NCI-H446 treated with DMSO at 0.1 percent for 48 hours (cell line): ENCODE measurements at places on chromosomes 1 and 21.
A peak's percentile ranks its signal among the peaks of the same experiment; 100 is the strongest.

- no peak for DNase-seq
These were observed 81.4 kb downstream of the NENF start for GRCh38 chr1:212514056-212514614.

DNA sequence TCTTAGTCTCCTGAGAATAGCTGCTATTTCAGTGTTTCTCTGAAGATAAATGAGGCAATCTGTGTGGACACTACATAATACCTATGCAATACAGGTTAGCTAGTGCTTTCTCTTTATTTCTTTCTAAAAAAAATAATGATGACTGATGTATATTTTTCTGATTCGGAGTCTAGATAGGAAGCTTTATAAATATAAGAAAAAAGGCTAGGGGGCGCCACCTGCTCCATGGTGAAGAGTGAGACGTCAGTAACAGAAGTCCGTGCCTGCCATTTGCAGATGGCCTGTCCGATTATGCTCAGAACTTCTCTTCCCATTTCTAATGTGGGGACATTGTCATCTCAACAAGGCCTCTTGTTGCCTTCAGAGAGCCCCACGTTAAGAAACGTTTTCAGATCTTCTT, 26.4 kb downstream of the QSOX1 start:
- DNase-seq = no peak

- DNase-seq = no peak
These were observed 214.2 kb downstream of the SLC44A5 start for GRCh38 chr1:75396745-75397144.

DNA sequence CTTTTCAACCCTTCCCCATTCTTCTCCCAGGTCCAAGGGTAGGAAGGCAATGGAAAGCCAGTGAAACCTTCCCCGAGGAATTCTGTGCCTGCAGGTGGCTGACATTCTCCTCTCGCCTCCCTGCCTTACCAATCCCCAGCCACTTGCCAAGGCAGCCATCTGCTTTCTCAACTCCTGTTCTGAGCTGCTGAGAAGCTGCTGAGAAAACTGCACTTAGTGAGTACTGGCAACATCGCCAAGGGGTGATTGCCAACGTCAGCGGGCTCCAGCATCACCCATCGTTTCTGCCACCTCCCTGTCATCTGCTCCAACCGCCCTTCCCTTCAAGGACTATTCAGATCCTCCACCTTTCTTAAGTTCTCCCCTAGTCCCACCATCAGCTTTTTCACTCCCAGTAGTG, 106.0 kb downstream of the PTPRU start:
- DNase-seq = no peak

DNA sequence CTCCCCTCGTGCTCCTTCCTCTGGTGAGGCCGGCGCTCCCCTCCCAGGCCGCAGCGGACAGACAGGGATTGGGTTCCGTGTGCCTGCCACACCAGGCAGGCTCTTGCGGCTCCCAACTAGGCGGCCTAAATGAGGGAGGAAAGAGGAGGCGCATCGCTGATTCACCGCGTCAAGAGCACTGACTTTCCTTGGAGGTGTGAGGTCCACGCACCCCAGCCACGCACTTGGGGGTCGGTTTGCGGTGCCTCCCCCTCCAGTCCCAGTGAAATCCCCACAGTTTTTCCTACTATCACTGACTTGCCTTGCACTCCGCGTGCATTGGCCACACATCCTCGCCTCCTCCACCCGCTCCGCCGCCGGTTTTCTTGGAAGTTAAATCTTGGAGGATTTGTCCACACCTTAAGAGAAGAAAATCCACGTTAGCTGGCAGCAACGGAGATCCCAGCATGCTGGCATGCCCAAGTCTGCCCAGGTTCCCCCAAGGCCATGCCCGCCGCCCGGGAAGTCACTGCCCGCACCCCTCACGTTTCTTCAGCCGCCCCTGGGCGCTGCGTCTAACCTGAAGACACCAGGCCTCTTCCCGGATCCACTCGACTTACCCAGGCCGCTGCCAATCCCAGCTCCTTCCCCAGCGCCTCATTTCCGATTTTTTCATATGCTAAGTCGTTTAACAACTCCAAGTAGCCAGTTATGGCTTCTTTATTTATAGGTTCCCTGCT, 1.1 kb upstream of the FOXD3 start:
- no peak for DNase-seq

DNA sequence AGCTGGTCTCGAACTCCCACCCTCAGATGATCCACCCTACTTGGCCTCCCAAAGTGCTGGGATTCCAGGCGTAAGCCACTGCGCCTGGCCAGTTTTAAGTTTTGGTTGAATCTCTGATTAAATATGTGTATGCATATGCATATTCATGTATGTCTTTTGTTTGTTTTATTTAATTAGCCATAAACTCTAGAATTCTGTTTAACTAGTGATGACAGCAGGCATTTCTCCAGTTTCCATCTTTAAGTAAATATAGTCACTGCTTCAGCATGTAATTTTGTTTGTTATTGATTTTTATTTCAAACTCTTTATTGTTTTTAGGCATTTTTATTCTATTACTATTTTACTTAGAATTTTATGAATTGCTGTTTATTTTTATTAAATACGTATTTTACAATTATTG, 58.0 kb downstream of the NUF2 start:
- no peak for DNase-seq

GRCh38 chr1:180218806-180219765, 11.0 kb upstream of the LHX4 start:
- DNase-seq = no peak

- no peak for DNase-seq
These were observed 14.0 kb downstream of the TSEN15 start for GRCh38 chr1:184065559-184065958.

DNA sequence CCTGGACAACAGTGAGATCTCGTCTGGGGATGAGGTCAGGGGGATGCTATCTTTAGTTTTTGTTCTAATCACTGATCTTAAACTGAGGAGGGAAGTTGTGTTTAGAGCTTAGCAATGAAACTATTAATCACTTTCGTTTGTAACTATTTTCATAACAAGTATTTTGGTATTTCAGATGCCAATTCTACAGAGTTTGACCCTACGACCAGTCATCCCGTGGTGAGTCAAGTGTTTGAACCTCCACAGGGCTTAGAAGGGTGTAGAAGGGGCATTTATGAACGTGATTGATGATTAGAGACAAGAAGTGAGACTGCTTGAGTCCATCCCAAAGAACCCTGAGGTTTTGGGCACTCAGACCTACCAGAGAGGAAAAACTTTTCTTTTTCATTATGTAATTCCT, 15.6 kb downstream of the SLFNL1 start:
- DNase-seq = no peak

- DNase-seq = no peak
These were observed 8.3 kb downstream of the NFIA start for GRCh38 chr1:61090546-61091202.

DNA sequence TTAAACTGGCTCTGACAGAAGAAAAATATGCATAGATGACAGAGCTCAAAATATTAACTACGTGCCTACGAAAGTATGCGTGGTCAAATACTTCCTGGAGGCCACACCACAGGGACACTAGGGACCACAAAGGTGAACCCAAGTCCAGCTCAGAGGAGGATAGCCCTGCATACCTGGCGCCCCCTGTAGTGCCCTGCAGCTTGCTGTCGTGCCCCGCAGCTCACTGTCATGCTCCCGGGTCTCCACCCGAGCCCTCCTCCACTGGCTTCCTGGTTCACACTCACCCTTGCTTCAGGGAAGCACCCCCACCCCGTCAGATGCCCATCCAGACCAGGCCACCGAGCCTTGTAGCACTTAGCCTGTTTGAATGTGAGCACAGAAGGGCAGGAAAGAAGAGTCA, 16.7 kb upstream of the NADK start:
- no peak for DNase-seq

DNA sequence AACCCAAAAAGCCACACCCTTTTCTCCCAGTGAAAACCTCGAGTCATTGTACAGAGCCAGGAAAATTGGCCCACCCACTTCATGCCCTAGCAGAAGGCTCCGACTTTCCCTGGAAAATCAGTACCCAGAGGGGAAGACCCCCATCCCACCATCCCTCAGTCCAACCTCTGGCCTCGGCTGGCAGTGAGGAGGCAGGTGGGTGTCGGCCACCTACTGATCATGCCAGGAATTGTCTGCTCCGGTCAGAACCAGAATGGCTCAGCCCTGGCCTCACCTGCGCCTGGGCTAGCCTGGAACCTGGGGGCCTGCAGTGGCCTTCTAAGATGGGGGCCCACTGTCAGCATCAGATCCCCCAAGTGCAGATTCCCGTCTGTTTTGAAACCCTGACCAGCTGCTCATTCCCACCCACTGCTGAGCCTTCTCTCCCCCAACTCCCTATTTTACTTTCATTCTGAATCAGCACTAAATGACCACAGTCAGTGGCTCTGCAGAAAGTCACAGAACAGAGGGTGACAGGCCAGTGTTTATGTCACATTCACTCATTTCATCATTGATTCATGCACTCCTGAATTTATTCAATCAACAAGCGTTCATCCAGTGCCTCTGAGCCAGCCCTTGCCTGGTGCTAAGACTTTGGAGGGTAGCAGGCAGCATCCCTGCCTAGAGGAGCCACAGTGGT, 3.0 kb upstream of the S100A9 start:
- DNase-seq = no peak

DNA sequence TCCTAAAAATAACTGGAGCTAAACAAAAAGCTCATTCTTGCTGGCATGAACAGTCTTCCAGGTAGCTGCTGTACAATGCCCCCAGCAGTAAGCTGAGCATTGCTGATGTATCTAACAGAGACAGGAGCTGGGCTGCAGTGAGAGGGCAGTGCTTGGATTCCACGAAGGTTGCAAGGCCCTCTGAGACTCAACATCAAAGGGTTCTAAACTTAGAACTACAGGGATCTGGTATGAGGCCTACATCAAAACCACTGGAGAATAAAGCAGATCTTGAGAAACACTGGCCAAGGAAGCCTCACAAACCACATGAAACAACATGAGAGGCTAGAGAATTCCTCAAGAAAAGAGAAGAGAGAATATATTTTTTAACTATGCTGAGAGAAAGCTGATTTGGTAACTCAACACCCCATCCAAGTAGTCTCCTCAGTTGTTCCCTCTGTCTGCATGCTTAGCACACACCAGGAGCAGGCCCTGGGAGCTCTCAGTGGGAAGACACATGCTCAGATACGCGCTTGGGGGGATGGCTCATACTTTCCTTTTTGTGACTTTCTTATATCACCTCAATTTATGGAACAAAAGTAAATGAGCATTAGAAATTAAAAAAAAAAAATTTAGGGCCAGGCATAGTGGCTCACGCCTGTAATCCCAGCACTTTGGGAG, 27.7 kb downstream of the DSTYK start:
- DNase-seq = no peak

DNA sequence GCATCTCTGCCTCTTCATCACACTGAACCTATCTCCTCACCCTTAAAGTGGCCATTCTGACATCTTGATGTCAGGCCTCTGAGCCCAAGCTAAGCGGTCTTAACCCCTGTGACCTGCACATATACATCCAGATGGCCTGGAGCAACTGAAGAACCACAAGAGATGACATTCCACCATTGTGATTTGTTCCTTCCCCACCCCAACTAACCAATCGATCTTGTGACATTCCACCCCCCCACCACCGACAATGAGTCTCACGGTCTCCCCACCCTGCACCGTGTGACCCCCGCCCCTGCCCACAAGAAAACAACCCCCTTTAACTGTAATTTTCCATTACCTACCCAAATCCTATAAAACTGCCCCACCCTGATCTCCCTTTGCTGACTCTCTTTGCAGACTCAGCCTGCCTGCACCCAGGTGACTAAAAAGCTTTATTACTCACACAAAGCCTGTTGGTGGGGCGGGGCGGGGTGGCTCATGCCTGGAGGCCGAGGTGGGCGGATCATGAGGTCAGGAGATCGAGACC, 21.0 kb upstream of the PINK1 start:
- no peak for DNase-seq

- DNase-seq = no peak
These were observed 22.9 kb upstream of the EPS8L3 start for GRCh38 chr1:109786531-109787021.

DNA sequence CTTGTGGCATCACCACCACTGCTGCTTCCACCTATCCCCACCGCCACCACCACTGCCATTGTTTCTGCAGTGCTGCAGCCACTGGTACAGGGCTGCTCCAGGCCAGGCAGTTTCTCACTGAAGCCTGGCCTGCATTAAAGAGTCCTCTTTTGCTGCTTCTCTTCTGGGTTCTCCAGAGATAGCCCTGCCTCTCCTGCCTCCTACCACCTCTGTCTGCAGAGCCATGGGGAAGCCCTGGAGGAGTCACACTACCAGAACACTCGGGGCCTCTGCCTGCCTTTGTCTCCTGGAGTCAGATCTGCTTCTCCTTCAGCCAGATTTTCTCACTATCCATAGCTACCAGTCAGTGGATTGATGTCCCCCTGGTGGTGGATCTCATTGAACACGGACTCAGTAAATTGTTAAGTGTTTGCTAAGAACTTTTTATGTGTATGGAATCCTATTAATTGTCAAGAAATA, 37.7 kb upstream of the DDAH1 start:
- peak; percentile 18 for DNase-seq

DNA sequence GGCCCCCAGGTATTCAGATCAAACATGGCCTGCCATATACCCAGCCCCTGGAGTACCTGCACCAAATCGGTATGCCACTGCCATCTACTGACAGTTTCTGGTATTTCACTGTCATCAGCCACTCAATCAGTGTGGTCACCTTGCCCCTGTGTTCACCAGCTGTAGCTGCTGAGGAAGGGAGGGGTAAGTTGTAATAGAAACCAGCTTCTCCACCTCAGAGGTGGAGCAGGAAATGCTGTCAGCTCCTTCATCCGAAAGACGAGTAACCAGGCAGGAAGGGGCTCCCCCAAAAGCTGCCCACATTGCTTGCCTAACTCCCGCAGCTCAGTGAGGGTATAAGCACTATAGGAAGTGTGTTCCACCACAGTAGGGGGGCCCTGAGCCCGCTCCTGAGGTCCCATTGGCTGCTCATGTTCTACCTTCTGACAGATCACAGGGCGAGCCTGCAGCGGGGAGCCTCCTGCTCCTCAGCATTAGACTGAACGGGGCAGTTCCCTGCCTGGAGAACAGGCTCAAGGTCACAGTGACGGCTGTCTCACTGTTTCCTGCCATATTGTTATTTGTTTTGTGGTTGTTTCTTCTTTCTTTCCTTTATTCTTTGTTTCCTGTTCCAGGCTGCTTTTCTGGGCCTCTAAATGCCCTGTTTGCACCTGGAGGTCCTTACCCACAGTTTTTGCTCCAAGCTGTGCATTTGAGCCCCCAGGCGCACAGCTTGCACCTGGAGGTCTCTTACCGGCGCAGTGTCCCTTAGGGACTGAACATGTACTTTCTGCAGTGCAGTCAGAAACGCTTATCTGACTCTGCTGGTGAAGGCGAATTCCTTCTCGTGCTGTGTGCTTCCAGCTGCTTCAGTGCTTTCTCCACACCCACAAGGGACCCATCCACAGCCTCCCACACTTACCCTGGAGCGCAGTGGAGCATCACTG, 1638.3 kb downstream of the MRPL39 start:
- DNase-seq = peak; percentile 21
